ENCODE measurements at places on chromosomes 11 and 22.
A peak's percentile ranks its signal among the peaks of the same experiment; 100 is the strongest.

- no peak for DNase-seq
Observed at GRCh38 chr22:20061481-20061861, 18.6 kb upstream of the DGCR8 start.

DNA sequence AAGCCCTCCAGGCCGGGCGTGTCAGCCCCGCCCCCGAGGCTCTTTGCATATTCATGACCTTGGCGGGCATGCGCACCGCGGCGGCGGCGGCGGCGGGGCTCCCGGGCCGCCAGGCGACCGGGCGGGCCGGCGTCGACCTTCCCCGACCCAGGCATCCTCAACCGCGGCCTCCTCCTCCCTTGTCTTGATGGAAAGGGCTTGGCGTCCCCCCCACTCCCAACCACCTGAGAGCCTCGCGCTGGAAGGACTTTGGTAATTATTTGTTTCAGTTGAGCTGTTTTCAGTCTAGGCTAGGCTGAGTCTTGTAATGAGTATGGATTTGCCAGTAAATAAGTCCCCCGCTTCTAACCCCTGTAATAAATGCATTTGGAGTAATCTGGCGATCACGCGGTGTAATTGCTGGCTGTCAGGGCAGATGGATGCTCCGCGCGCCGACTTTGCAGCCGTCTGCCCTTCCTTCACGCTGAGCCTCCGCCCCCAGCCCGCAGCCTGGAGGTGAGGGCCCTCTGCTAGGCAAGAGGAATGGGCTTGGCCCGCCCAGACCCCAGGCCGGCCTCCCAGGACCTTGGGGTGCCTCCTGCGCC is 25.2 kb downstream of the FLRT1 start:
- peak; percentile 36 for DNase-seq

- DNase-seq, result no peak
Observed at GRCh38 chr22:29716814-29717545, 2.8 kb upstream of the CABP7 start.

- DNase-seq, result no peak
Observed at GRCh38 chr22:42862045-42862734, 5.1 kb upstream of the ARFGAP3 start.

DNA sequence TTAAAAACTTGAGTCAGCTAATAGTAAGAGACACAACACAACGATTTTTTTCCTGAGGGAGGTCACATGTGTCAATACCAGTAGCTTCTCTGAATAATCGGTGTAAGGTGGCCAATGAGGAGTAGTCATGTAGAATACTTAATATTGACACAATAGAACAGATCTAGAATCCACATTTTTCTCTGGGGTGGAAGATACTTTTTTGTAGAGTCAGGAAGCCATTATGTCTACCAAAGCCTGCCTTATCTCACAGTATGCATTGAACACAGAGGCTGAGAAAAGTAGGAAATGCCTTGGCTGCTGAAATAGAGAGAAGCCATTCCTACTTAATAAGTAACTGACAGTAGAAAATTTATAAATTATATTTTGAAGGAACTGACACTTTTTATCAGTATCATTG is 725.0 kb downstream of the METTL15 start:
- no peak for DNase-seq

- DNase-seq, result no peak
Observed at GRCh38 chr11:21893565-21893867, 299.4 kb upstream of the ANO5 start.

- no peak for DNase-seq
Observed at GRCh38 chr22:43434275-43434927, 22.6 kb downstream of the MPPED1 start.

DNA sequence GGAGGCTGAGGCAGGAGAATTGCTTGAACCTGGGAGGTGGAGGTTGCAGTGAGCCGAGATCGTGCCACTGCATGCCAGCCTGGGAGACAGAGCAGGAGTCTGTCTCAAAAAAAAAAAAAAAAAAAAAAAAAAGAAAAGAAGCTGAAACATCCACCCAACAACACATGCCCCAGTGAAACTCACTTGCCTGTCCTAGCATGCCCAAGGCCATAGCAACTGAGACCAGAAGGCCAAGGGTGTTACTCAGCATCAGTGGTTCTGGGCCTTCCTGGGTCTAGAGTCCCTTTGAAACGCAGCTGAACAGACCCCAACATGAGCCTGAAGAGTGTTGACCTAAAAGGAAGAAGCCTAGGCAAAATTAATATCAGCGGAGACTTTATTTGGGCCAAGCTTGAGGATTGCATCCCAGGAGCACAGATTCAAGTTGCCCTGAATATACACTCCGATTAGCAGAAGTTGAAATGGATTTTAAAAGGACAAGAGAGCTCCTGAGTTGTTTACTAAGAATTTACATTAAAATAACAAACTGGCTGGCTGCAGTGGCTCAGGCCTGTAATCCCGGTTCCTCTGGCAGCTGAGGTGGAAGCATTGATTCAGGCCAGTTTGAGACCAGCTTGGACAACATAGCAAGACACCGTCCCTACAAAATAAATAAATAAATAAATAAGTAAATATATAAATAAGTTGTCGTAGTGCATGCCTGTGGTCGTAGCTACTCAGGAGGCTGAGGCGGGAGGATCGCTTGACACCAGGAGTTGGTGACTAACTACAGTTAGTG is 7.0 kb downstream of the PRDX5 start:
- DNase-seq, result no peak

GRCh38 chr11:67732045-67732787 is 57.8 kb upstream of the ALDH3B2 start:
- peak; percentile 46 for DNase-seq

- no peak for DNase-seq
Observed at GRCh38 chr11:111540937-111541253, 375 bp downstream of the LAYN start.

DNA sequence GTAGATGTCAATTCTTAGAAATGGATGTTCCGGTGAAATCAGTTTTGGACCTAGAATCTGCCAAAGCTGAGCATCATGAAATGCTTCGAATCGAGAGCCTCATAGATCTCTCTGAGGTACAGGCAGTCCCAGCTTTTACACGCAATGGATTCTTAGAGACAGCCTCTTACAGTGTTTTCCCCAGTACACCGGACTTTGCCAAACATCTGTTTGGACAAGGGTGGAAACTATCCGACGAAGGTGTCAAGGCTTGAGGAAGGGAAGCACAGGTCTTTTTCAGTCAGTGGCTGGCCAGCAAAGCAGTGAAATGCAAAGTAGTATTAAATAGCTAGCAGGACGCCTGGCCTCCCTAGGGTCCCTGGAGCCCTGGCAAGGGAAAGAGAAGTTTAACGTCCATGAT is 4.9 kb downstream of the GRK3 start:
- no peak for DNase-seq

Data from stimulated activated CD4-positive, alpha-beta T cell treated with anti-CD3 and anti-CD28 coated beads, Interleukin-4, amount 100 ng/mL, for 4 hours (primary cell).